ENCODE measurements at places on chromosomes 6 and 20. TPM values are rescaled to one million over a fixed set of nuclear protein-coding genes. Genes with fewer than 3 reads are reported as not detected.

Gene TRIM40
- not detected for polyA plus RNA-seq

GRCh38 chr20:5621305-5621704 is 128.9 kb upstream of the SHLD1 start:
- peak; percentile 20 for DNase-seq

Gene TRIM15
- not detected for polyA plus RNA-seq

Gene TMEM74B
- 0.23 TPM for polyA plus RNA-seq

GRCh38 chr20:40982415-40983145 is 46.0 kb upstream of the TOP1 start:
- no peak for DNase-seq

DNA sequence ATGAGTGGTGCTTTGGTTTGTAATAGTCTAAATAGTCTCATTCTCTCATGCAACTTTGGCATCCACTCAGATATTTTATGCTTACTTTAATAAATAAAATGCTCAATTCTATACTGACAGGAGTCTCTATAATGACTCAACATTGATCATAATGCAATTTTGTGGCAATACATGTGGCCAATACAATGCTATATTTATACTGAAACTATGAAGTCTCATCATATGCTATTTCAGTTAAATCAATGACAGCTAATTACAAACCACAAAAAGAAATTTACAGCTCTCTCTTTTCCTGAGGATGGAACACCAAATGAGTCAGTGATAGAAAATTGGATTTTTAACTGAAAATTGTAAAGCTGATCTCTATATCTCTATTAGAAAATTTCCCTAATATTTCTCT is 77.1 kb downstream of the WASF1 start:
- DNase-seq = no peak

DNA sequence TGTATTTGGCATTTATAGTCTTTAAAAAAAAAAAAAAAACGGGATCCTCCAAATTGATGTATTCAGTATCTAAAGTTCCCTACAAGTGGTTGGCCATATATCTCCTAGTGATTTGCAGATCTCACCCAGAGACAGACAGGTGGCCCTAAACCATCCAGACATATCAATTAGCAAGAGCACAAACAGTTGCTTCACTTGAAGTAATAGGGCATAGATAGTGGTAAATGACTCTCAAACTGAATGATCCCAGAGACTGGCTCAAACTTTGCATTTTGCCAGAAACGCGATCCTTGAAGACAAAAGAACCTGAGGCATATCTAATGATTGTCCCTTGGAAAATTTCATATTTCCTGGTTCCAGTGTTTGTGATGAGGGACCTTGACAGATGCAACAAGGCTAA is 54.6 kb downstream of the HMGCLL1 start:
- DNase-seq = no peak

DNA sequence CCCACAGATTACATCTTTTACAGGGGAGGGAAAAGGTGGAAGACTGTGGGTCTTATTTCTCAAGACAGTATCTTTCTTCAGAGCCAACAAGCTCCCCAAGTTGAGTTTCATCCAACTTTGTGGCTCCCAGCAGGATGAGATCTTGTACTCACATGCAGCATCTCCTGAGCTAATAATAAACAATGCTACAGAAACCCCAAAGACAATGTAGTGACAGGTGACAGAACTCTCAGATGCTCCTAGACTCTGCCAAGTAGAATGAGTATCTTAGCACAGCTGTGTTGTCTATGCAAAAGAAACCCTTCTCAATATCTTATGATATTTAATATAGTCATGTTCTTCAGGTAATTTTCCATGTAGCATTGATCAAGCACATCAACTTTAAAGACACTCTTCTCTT is 90.0 kb downstream of the TBX18 start:
- DNase-seq = no peak

DNA sequence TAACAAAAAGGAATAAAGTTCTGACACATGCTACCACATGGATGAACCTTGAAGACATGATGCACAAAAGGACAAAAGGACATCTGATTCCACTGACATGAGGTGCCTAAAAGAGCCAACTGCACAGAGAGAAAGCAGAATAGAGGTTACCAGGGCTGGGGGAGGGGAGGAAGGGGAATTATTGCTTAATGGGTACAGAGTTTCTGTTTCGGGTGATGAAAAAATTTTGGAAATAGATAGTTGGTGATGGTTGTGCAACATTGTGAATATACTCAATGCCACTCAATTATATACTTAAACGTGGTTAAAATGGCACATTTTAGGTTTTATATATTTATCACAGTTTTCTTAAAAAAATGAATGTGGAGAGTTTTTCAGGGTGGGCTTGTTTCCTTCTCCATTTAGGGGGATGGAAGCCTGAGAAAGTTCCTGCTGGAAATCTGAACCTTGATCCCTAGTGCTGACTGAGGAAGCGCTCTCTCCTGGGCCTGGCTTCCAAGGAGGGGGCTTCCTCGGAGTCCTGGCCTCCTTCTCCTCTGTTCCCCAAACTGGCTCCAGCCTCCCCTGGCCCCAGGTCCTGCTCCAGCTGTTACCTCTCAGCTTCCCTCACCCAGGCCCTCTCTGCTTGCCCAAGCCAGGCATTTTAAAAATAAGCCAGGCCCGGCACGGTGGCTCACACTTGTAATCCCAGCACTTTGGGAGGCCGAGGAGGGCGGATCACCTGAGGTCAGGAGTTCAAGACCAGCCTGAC is 79.2 kb downstream of the NOL4L start:
- no peak for DNase-seq

DNA sequence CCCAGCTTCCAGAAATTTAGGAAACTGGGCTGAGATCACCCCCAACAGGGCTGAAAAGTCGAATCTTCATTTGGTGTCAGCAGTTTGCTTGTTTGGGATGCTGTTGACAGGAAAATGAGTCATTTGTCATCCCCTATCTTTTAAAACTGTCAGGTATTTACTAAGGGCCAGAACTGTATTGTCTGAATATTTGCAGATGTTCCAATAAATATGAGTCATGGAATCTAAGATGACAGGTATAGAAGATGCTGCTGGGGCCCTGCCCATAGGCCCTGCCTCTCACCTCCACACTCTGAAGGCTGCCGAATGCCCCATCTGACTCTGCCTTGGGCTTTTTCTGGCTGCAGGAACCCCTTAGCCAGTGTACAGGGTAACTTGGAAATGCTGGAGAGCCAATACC is 3.9 kb downstream of the ETV7 start:
- no peak for DNase-seq

Gene CITED2
- polyA plus RNA-seq = 672 TPM

Gene RNF144B
- 2.6 TPM for polyA plus RNA-seq

GRCh38 chr6:137223370-137224131 is 4.4 kb upstream of the IFNGR1 start:
- DNase-seq = peak; percentile 43

- no peak for DNase-seq
Measured at GRCh38 chr20:13487202-13487601, 151.5 kb downstream of the TASP1 start.

DNA sequence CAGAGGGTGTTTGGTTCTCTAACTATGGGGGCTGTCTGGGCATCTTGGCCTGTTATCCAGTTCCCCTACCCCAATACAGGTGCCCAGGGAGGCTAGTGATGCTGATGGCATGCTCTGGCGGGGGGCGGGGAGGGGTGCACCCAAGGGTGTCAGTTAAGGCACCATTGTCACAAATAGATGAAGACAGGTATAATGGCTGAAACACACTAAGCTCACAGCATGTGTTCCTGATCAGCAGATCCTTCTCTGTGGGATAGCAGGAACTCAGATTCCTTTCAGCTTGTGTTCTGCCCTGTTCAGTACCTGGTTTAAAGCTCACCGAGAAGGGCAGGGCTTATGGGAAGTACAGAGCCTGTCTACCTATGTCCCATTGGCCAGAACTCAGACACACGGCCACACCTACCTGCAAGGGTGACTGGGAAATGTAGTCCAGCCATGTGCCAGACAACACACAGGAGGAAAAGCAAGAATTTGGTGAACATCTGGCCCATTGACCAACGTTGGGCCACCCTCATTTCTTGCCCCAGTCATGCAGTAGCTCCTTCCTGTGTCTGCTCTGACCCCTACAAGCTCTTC is 3.4 kb upstream of the RSPO4 start:
- DNase-seq = peak; percentile 34

Gene CALHM6
- polyA plus RNA-seq = 1.7 TPM

GRCh38 chr6:161590961-161591627 is 317.2 kb upstream of the AGPAT4 start:
- DNase-seq = no peak

Gene ECT2L
- not detected for polyA plus RNA-seq

GRCh38 chr6:30411515-30412207 is 66.7 kb downstream of the RPP21 start:
- peak; percentile 57 for DNase-seq

GRCh38 chr6:75935473-75935793 is 137.0 kb downstream of the IMPG1 start:
- DNase-seq = no peak

DNA sequence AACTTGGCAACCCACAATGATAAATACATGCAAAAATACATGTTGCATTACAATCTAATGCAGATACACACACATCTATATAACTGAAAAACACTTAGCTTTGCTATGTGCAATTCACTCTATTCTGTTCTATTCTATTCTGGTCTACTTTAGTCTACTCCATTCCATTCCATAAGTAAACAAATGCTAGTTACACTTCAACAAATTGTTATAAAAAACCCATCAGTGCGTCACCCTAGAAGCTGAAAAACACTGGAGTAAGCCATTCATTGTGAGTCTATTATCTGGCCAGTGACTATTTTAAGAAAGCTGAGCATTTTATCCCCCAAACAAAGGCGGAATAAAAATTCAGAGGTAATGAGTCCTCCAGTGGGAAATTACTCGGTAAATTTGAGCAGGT is 315.7 kb upstream of the EPHA7 start:
- DNase-seq = no peak

DNA sequence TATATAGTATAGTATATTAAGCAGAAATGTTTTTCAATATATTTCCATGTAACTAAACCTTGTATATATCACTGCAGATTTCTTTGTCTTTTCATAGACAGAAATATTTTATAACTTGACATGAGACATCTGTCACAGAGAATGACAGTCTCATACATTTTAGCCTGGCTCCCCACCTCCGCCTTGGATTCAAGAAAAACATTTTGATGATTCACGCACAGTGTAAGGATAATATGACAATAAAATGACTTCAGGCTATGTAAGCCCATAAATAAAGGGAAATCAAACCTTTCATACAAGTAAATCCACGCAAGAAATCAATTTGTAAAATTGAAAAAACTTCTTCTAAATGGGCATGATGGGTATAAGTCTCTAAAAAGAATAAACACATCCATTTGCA is 36.4 kb downstream of the FBXO5 start:
- DNase-seq = no peak

- DNase-seq = peak; percentile 5
Measured at GRCh38 chr6:109834131-109834530, 143.0 kb downstream of the FIG4 start.

DNA sequence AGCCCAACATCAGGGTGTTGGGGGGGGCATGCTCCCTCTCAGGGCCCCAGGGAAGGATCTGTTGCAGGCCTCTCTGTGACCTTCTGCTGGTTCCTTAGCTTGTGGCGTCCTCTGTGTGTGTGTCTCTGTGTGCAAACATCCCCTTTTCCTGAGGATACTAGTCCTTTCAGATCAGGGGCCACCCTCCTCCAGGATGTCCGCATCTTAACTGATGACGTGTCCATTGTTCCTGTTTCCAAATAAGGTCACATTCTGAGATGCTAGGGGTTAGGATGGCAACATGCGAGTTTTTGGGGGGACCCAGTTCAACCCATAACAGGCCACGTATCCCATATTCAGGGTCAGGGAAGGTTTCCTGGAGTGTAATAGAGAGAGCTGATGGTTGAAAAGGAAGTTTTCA is 40.9 kb downstream of the GMPR start:
- no peak for DNase-seq

GRCh38 chr6:7315948-7316365 is 3.0 kb upstream of the SSR1 start:
- DNase-seq = no peak

DNA sequence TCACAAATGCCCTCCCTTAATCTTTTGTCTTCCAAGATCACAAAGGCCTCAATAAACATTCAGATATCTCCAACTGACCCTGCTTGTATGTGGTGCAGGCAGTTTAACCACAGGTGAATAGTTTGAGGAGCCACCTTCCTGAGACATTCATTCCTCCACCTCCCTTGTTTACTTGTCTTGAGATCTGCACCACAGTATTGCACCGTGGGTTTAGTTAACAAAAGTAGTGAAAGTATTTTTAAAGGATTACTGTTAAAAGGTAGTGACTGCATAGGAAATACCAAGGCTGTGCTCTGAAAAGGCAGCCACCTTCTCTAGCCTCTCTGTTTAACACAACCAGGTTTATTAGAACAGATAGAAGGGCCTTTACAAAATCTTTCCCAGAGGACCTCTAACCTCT is 46.5 kb downstream of the SESN1 start:
- DNase-seq = no peak

- no peak for DNase-seq
Measured at GRCh38 chr20:21380711-21381110, 16.6 kb downstream of the NKX2-4 start.

GRCh38 chr6:26008470-26008869 is 45.9 kb downstream of the TRIM38 start:
- no peak for DNase-seq

Gene CST4
- polyA plus RNA-seq = not detected

DNA sequence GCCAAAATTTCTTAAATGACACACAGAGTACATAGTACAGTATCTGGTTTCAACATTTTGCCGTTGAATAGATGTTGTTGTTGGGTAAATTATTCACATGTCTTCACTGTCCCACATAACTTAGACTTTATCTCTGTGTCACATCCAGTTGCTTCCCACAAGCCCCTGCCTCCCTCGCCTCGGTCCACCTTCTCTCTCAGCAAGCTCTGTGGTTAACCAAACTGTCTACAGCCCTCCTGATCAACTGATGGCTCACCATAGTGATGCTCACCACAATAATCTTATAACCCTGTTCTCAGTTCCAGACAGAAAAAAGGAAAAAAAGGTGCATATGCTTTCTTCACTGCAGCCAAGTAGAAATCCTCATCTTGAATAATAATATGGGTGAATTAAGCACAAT is 23.0 kb downstream of the IL17F start:
- no peak for DNase-seq

DNA sequence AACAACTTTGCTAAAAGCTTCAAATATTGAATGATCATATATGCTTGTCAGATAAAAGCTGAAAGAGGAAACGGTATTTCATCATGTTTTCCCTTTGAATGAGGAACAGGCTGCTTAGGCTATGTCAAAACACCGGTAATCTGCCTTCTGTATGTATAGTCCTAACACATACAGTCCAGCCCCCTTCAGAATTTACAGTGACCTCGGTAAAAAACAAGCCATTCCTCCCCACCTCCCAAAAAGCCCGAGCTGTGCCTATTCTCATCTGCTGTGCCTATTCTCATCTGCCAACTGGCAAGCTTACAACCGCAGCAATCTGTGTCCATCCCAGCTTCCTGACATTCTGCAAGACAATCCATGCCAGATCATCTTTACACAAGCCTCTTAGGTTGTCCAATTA is 26.8 kb upstream of the UBE2J1 start:
- DNase-seq = no peak

GRCh38 chr6:135832166-135832565 is 19.3 kb upstream of the PDE7B start:
- no peak for DNase-seq

GRCh38 chr6:89580997-89581666 is 57.4 kb downstream of the LYRM2 start:
- DNase-seq = no peak

- no peak for DNase-seq
Measured at GRCh38 chr6:15674690-15675386, 12.0 kb upstream of the DTNBP1 start.

Data from GM23248 (cell line).